ENCODE measurements at places on chromosomes 4 and X.

DNA sequence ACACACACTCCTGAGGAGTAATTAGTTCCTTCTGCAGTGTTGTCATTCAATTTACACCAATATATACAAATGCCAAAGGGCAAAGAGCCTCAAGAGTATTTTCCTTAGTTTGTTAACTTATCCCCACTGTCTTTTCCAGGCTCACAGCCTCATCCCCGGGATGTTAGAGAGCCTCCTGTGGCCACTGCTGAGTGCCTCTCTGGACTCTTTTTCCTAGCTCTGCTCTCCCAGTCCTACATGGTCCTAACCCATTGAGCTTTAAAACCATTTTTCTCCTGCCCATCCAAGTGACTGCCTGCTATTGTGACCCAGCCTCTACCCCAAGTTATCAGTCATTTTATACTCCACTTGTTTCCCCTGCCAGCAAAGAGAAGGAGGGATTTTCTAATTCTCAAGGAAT, 23.5 kb upstream of the TTC29 start:
- no peak for DNase-seq

DNA sequence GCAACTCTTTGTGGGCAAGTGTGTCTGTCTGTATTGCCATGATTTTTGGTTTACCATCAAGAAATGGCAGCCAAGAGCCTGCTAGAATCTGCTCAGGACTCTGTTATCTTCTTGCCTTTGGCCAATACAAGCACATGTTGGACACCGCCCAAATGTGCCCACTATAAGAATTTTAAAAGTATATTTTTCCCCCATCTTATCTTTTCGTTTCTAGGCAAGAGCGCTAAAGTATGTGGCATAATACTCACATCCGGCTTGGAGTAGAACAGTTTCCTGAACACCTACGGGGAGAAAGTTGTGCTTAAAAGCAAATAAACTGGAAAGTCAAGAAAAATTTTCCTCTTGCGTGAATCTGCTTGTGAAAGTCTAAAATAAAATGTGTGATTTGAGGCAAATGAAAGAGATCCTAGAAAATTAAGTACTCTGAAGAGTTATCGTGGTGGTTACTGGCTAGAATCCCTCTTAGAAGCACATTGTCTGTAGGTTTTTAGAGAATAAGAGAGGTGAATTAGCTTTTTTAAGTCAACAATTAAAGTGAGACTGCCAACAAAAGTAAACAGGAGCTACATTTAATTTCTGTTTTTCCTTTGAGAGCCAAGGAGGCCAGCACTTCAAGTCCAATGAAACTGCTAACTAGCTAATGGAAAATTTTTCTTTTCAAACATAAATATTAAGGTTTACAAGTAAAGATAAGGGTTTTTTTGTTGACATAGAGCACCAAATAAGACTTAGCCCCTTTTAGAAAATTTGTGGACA, 220.2 kb downstream of the SOWAHB start:
- no peak for DNase-seq

DNA sequence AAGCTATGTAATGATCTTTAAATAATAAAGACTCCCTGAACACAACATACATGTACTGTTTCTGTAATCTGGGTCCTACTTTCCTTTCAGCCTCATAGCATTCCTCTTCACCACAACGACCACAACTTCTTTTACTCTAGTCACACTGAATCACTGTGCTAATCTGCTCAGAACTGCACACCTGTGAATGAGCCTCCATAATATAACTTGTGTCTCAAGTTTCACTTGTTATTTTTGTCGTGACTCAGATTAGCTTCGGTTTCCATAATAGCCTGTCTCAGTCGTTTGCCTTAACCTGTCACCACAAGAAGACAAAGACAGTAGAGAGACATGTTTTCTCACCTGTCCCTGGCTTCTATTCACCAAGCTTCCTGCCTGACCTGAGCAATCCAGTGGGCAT, 61.8 kb downstream of the MAGED1 start:
- no peak for DNase-seq

DNA sequence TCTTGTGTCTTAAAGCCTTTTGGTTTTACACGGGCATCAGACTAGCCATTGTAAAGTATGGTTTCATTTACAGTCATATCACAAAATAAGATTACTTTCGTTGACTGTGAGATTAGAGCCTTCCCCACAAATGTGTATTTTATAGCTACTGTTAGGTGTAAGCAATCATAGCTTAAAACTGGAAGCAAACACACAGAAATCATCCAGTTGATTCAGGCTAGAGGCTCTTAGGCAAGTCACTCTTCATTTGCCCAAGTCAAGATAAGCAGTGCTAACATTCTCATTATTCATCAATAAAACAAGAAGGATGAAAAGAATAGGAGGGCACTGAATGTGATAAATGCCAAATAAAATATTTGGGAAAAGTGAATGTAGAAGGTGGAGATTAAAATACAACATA, 448.7 kb upstream of the FAM241A start:
- DNase-seq = no peak

GRCh38 chr4:101708293-101709039, 82.1 kb upstream of the BANK1 start:
- no peak for DNase-seq

GRCh38 chr4:108205859-108206258, 37.1 kb upstream of the LEF1 start:
- no peak for DNase-seq

GRCh38 chrX:100600758-100601157, 16.0 kb downstream of the TNMD start:
- DNase-seq = no peak

DNA sequence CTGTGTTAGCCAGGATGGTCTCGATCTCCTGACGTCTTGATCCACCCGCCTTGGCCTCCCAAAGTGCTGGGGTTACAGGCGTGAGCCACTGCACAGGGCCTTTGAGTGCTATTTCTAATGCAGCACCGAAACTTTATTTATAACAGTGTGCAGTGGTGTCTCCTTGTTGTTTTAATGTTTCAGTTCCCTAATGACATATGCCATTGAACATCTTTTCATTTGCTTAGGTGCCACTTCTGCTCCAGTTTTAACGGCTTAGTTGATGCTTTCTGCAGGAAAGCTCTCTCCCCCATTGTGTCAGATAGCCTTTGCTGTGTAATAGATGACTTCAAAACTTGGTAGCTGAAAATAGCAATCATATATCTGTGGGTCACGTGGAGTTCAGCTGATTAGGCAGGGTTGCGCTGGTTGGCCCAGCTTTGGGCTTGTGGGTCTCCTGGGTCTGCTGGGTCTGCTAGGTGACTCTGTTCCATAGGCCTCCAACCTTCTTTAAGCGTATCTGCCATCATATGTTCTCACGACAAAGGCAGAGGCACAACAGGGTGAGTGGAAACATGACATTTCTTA, 76.4 kb upstream of the SHISA3 start:
- DNase-seq = no peak

DNA sequence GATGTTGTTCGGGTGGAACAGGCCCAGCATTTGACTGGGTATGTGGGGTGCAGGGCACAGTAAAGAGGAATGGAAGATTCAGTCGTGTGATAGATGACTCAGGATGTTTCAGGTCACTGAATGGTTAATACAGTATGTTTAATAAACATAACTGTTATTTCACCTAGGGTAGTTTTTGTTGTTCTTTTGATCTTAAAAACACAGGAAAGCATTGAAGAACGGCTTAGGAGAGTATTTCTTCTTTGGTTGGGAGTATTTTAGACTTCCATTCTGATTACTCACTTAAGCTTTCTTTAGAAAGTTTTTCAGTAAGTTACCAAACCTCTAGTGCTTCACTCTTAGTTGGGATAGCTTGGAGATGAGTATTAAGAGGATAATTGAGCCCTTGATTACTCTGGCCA, 62.3 kb downstream of the STAG2 start:
- no peak for DNase-seq

DNA sequence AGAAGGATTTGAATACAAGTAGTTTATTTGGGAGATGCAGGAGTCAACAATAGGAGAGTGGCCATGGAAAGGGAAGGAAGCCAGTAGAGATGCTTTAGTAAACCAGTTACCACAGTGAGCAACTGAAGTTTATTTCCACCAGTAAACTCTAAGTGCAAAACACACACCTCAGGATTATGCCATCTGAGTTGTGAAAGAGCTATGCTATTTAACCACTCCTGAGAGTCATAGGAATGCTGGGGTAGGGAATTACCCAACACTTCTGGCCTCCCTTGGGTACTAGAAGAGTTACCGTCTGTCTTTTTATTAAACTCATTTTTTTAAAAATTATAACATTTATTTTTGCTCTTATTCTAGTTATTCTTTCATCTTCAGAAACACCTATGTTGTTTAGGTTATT, 834.6 kb upstream of the AMOT start:
- DNase-seq = no peak

- no peak for DNase-seq
These were observed 56.0 kb upstream of the RELL1 start for GRCh38 chr4:37742149-37742548.

- DNase-seq = no peak
These were observed 147.8 kb upstream of the KLF3 start for GRCh38 chr4:38516190-38516589.

Measured in activated T-cell treated with anti-CD3 and anti-CD28 coated beads for 48 hours (primary cell).